ENCODE measurements at places on chromosomes 6 and 20. TPM values are rescaled to one million over a fixed set of nuclear protein-coding genes. Genes with fewer than 3 reads are reported as not detected.

The LST1 gene
- 9.0 TPM for total RNA-seq

The COL11A2 gene
- total RNA-seq = 1.1 TPM

The HRH3 gene
- not detected for total RNA-seq

The PROKR2 gene
- total RNA-seq = not detected

The HCRTR2 gene
- not detected for total RNA-seq

The LY6G6C gene
- total RNA-seq = not detected

The GSTA3 gene
- not detected for total RNA-seq

The KAT14 gene
- 10.7 TPM for total RNA-seq

The ESF1 gene
- total RNA-seq = 12.9 TPM

The MTFR2 gene
- 0.32 TPM for total RNA-seq

The HEY2 gene
- 57.5 TPM for total RNA-seq

The FITM2 gene
- 149 TPM for total RNA-seq

The PLN gene
- total RNA-seq = 2,685 TPM

The MMP24 gene
- 0.35 TPM for total RNA-seq

The SLC22A1 gene
- 0.51 TPM for total RNA-seq

The SULF2 gene
- 29.5 TPM for total RNA-seq

The CPNE5 gene
- 10.9 TPM for total RNA-seq

The UBE2C gene
- 1.7 TPM for total RNA-seq

The SLC17A1 gene
- not detected for total RNA-seq

The GABRR1 gene
- not detected for total RNA-seq

The PM20D2 gene
- total RNA-seq = 13.3 TPM
